ENCODE measurements at places on chromosomes 12 and 14.

DNA sequence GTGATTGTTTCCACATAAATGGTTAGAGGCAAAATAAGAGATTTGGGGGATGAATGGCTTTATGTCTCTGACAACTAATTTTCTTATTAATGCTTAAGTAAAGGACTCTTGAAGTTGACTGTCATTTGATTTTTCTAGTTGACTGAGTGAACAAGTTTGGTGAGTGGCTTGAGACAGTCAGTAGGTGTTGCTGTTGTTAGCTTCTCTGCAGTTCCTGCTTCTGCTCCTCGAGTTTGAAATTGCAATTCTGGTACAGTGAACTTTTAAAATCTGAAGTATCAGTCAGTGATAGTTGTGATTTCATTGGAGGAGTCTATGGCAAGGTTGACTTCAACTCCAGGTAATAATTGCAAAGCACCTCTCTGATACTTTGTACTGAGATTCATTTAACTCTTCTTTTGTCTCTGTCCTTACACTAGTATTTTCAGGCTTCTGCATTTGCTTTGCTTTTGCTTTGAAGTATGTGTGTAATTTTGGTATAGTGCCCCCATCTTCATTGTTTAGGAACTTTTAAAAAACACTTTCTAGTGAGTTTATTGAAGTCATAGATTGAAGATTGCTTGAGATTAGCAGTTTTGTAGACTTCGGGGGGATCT lies 415.5 kb downstream of the PCNX1 start:
- DNase-seq, result no peak

DNA sequence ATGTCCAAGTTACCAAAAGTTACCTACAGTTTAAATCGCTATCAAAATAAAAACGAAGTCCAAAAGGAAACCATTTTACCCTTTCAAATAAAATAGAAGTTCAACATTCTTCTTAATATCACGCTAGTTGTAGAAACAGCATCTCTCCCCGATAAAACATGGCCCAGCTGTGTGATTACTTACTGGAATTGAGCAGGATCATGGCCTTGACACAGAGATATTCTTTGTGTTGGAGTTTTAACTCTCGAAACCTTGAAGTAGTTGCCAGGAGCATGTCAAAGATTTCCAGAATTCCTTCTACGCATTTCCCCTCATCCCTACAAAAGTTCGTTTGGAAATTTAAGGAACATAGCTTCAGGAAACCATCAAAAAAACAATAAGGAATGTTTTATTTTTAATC lies 44.8 kb downstream of the ESR2 start:
- DNase-seq, result no peak

DNA sequence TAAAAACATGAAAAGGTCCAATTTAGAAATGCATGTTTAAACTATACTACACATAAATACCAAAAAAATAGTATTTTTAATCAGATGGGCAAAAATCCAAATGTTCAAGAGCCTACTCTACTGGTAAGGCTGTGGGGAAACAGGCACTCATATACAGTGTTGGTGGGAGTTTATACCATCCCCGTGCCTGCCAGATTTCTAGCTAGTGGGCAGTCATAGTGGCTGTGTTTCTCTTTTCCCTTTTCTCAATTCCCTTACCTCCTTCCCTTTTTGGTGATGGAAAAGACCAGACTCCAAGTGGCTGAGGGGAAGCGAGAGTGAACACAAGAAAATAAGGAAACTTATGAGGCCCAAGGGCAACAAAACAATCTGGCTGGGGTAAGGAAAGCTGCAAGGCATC lies 14.7 kb downstream of the ZNF641 start:
- no peak for DNase-seq

DNA sequence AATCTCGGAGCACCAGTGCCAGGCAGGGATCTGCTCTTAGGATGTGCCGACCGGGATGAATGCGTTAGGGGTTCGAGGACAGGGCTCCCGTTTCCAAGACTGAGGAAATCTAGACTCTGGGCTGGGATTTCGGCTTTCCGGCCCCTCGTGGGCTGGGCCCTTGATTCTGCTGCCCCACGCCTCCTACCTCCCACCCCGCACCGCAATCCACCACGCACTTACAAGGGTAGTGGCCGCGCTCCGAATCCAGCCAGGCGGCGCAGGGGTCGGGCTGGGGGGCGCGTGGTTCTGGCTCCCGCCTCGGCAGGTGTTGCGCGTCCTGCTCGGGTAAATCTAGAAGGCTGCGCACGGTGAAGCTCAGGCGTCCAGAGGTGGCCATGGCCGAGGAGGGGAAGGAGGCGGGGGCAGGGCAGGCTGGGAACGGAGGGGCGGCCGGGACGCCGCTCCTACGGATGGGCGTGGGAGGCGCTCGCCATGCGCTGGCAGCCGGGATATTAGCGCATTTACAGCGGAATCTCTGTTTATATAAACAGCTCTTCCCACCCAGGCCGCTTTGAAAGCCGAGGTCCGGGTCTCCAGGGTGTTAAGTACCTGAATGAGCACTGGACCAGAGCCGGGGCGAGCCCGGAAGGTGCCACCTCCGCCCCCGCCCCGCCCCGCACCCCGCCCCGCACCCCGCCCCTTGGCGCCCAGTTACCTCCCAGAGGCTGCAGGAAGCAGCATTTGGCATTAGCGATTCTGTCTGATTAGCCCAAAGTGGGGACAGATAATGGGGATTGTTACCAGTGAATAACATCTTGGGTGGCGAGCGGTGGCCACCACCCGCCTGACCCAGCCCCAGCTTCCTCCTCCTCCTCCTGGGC lies at the start of gene NKX2-8:
NKX2-8 (minus strand) TSS at position 604 of the 863 bp plus-strand sequence; CDS start at position 379, 225 bp downstream.
- no peak for DNase-seq

DNA sequence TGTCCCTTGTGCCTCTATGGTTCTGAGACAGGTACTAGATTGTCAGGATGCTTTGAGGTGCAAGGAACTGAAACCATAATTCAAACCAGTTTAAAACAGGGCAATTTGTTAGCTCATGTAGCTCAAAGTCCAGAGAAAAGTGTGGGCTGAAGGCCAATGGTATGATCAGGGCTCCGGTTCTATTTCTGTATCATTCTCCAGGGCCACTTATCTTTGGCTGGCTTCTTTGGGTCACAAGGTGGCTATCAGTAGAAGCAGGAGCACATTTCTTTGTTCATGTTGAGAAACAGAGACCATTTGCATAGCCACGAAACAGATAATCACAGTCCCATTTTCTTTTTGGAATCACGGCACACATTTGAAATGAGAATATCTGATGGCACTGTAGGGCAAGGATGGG lies 294.9 kb downstream of the ETNK1 start:
- DNase-seq, result no peak

DNA sequence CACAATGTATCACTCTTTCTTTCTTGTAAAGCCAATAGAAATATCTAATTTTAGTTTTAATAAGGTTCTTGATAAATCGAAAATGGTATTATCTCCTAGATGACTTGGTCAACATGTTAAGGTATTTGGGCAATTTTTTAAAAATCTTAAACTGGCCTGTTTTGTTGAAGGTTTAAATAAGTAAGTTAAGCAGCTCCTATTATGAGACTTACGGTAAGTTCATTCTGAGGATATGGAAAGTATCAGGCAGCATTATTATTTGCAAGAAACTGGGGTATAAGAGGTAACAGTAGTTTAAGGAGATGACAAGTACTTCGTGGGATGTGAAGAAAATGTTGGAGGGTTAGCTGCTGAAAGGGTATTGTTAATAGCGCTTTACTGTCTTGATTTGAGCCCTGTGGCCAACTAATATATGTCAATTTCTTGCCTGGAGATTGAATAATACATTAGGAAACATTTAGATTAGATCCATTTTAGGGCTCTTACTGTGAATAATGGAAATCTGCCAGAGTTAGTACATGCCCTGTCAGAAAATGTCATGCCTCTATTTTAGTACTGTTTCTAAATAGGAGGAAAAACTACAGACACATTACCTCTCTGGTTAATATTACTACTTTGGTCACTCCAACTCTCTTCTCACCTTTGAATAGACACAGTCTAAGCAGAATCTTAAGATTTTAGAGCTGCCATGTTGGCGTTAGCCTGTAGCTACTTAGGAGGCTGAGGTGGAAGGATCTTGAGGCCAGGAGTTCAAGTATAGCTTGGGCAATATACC lies 5.0 kb downstream of the STRAP start:
- DNase-seq, result no peak

GRCh38 chr12:47825173-47825639 lies 5.5 kb upstream of the HDAC7 start:
- no peak for DNase-seq

- DNase-seq, result no peak
Measured at GRCh38 chr14:102770147-102771123, 6.8 kb upstream of the TRAF3 start.

DNA sequence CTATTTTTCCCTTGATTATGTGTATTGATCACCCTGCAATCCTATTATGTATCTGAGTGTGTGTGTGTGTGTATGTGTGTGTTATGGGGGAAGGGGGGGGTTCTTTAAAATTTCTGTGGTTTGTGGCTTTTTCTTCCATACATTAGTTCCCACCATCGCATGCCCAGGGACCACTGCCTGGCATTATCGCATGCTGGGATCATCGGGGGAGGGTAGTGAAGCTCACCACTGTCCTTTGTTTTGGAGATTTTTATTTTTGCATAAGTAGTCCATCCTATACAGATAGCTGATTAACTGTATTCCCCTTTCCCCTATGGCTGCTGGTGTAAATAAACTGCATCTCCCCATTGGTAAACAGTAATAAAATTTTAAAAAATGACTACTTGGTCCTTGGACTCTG lies 3.4 kb downstream of the ATXN7L3B start:
- DNase-seq, result no peak

- no peak for DNase-seq
Measured at GRCh38 chr14:64764641-64765520, 60.7 kb downstream of the PLEKHG3 start.
